Upper lobe of left lung (tissue), 6 donors: ENCODE measurements at places on chromosomes 2 and 18. TPM values are rescaled to one million over a fixed set of nuclear protein-coding genes. Genes with fewer than 3 reads are reported as not detected.
A peak's percentile ranks its signal among the peaks of the same experiment; 100 is the strongest.

Gene SERPINB3
- total RNA-seq = 63.6 TPM

- no peak for DNase-seq
- no peak overlapping the region for H3K4me3 ChIP-seq
- H3K4me1 ChIP-seq = no peaks in the 10 kb centered on the region
- no peaks in the 10 kb centered on the region for H3K36me3 ChIP-seq
- no peaks in the 10 kb centered on the region for H3K27me3 ChIP-seq
Measured at GRCh38 chr2:219886615-219887014, 259.2 kb downstream of the SLC4A3 start.

DNA sequence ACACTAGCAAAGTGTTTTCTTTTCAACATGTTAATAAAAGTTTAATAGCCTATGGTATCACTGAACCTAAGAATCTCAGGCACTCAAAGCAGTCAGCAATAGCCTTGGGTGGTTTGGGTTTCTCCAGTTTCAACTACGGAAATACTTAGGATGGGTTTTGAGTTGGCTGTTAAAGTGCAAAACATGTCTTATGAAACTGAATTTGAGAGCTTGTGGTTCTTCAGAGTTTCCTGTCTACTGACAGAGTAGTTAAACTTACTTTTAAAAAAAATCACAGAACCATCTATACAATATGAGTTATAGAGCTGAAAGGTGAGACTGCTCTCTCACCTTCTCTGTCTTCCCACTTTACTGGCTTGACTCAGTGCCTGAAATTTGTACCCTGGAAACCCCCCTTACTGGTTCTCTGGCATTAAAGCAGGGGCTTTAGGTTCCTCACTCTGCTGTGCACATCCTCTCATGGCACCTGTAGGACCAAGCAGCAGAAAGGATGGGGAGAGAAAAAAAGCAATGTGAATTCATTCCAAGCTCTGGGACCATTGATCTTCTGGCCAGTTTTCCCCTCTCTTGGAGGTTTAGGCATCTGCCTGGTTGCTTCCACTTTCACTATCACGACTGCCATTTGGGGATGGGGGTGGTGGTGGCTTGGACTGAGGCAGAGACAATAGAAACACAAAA is 18.1 kb downstream of the CCDC141 start:
- no peaks in the 10 kb centered on the region for H3K36me3 ChIP-seq
- no peak overlapping the region for H3K4me3 ChIP-seq
- H3K27ac ChIP-seq = no peak overlapping the region
- DNase-seq = no peak
- no peaks in the 10 kb centered on the region for H3K4me1 ChIP-seq

DNA sequence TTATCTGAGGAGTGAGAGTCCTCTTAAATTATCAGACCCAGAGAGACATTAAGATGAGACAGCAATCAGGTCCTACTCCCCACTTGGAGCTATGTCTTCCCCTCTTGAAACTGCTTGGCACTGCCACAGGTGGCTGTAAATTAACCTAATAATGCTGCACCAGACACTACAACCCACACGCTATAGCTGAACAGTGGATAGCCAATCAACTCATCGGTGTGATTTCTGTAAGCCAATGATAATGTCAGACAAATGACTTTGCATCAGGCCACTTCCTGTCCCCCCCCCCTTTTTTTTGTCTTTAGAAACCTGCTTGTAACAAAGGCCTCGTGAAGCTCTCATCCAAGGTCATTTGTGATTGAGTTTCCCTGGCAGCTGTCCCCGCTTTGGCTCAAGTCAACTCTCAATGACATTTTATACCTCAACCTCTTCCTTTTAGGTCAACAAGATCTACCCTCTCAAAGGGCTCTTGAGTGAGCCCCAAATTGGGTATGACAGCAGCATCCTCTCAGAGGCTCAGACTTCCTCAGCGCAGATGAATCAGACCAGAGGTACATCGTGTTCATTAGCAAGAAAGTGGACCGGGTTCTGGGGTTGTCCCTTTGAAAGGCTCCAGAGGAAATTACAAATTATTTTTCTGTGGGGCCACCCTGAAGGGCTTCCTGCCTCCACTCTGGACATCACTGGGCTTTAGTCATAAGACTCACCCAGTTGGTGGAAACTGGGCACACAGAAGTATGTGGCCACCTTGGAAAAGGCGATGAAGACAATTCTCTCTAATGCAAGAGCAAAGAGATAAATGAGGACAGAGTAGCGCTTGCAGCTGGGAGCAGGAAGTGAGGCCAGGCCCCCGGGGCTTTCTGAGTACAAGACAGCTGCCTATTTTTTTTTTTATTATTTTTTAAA is 73.6 kb downstream of the COPS8 start:
- H3K27ac ChIP-seq = no peak overlapping the region
- no peaks in the 10 kb centered on the region for H3K4me1 ChIP-seq
- H3K27me3 ChIP-seq = no peaks in the 10 kb centered on the region
- no peak for DNase-seq
- no peak overlapping the region for H3K4me3 ChIP-seq

GRCh38 chr2:47907039-47907781 is 912 bp upstream of the FBXO11 start:
- DNase-seq = peak; percentile 62
- no peaks in the 10 kb centered on the region for H3K36me3 ChIP-seq
- H3K27ac ChIP-seq = peak overlapping the region; percentile 100
- H3K27me3 ChIP-seq = no peaks in the 10 kb centered on the region
- peak overlapping the region; percentile 70 for H3K4me3 ChIP-seq
- H3K4me1 ChIP-seq = peaks cover 9% of the 10 kb centered on the region

DNA sequence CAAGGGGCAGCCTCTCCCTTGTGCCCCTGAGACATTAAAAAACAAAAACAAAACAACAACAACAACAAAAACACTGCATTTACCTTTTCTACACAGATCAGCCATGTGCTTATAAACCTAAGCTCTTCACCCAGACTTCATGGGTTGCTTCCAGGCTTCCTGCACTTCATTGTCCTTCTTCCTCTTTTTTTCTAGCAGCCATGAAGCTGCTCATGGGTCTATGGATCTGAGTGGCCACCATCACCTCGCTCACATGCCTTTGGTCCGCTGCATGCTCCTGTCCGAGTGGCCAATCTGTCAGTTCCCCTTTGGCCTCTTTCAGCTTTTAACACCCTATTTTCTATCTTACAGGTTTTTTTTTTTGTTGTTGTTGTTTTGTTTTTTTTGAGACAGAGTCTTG is 9.0 kb upstream of the TET3 start:
- H3K27ac ChIP-seq = peak overlapping the region; percentile 18
- DNase-seq = no peak
- no peaks in the 10 kb centered on the region for H3K36me3 ChIP-seq
